ENCODE measurements at places on chromosomes 2 and 18.

GRCh38 chr2:41079011-41079410, 627.1 kb upstream of the SLC8A1 start:
- DNase-seq: no peak

DNA sequence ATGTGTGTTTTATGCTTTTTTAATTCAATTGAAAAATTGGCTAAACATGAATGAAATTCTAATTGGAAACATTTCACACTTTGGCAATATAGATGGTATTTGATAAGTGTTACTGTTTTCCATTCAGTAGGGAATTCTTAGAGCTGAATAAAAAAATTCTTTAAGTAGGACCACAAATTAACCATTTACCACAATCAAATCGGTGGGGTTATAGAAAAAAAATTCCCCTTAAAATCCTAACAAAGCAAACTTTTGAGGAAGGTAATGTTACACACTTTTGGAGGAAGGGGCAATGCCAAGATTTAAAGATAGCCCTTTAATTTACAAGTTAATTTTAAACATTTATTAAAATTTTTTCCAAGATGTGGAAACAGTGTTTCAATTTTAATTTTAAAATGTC, 279.0 kb upstream of the FIGN start:
- DNase-seq: no peak

- DNase-seq: no peak
These were observed 106.7 kb downstream of the DYSF start for GRCh38 chr2:71559828-71560637.

DNA sequence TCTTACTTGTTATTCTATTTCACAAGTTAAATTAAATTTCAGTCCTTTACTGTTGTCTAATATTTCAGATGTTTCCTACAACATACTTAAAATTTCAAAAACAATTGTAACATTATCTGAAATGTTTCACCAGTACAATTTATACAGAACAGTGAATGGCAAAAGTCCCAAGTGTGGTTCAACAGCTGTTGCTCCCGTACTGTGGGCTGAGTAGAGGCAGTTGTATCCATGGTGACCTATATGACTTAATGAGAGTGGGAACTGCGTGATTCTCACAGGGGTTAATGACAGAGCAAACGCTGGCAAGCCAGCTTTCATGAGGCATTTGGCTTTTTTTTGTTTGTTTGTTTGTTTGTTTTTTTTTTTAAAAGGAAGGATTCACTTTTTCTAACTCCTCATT, 5.3 kb upstream of the PLCL1 start:
- no peak for DNase-seq

DNA sequence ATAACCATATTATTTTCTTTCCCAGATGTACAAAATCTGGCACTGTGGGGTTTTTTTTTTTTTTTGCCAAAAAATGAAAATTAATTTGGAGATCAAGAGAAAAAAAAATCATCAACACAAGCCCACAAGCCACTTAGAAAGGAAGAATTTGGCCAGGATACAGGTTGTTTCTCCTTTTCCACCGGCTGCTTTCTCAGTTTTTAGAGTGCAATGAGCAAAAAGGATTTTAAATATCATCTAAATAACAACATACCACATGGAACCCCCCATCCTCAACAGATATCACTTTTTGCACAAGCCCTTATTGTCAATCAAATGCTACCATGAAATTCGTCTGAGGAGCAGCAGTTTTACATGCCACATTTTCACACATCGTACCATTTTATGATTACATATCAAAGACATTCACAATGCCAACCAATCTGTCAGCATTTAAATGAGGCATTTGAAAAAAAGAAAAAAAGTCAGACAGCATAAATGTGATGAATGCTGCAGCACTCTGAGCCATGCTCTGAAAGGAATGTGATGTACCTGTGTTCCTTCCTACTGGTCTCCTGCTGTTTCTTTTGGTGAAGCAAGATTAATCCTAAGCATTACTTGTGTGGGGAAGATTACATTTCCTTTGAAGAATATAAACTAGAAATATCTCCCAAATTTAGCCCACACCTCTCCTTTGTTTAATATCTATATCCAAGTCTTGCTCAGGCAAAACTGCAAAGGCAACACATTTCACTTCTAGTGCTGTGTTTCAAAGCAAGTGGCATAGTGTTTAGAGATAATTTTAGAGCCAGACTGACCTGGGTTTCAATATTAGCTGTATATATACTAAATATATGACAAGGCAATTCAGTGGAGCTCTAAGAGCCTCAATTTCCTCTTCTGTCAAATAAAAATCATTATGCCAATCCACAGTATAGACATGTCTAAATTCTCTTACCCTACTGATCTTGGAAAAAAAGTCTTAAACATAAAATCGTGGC, 391.3 kb downstream of the CMPK2 start:
- no peak for DNase-seq

DNA sequence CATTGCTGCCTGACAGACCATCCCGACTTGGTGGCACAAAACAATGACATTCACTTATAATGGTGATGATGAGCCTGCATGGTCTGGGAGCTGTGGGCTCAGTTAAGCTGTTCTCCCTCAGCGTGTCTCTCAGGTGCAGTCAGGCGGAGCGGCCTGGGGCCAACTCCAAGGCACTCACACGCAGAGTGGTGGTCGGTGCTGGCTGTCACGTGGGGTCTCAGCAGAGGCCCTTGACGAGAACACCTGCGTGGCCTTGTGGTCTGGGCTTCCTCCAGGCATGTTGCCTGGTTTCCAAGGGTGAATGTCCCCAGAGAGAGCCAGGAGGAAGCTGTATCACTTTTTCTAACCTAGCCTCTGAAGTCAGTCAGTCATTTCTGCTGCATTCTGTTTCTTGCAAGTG, 29.8 kb downstream of the ARMC9 start:
- no peak for DNase-seq

DNA sequence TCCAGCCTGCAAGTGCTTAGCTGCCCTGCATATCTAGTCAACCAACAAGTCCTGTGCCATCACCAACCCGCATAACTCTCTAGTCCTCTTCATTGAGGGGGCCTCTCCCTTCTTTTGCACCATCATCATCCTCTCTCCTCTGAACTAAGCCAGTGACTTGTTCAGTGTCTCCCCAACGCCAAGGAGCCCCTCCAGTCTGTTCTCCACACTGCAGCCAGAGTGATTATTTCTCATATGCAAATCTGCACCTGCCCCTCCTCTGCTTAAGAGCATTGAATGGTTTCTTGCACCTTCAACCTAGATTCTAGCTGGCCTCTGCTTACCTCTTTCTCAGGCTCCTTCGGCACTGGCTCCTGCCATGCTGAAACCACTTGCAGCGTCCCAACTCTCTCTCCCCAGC, 141.8 kb downstream of the FAM161A start:
- DNase-seq: no peak

- DNase-seq: no peak
These were observed 484.8 kb upstream of the UBE2E3 start for GRCh38 chr2:180495606-180496005.

GRCh38 chr18:45602926-45603325, 12.3 kb upstream of the SLC14A2 start:
- DNase-seq: no peak

- DNase-seq: no peak
These were observed 75.5 kb upstream of the ST8SIA3 start for GRCh38 chr18:57276829-57277228.

DNA sequence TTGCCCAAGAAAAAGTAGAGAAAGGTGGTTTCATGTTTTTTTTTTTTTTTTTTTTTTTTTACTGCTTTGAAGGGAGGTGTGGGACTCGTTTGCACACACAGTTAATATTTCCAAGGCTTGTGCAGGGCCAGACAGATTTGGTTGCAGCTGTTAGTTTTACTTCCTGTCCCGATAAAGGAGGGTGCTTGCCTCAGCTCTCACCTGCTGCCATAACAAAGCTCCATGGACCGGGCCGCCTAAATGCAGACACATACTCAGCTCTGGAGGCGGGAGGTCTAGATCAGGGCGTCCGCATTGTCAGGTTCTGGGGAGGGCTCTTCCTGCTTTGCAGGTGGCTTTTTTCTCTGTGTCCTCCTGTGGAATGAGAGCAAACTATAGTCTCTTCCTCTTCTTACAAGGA, 69.9 kb downstream of the ODC1 start:
- no peak for DNase-seq

DNA sequence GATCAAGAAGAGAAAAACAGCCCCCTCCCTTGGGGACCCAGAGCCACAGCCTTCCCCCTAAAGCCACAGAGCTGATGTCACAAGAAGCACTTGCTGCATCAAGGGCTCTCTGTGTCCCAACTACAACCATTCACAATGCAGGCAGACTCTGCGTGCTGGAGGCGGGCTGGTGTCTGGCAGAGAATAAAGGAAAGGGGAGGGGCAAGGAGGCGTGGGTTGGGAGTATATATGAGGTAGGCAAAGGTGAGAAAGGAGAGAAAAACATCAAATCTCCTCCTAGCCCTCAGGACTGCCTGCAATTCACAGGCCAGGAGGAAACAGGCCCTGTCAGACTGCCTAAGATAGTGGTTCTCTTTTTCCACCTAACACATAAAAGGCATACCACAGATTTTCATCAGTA, 48.8 kb upstream of the IHH start:
- no peak for DNase-seq

DNA sequence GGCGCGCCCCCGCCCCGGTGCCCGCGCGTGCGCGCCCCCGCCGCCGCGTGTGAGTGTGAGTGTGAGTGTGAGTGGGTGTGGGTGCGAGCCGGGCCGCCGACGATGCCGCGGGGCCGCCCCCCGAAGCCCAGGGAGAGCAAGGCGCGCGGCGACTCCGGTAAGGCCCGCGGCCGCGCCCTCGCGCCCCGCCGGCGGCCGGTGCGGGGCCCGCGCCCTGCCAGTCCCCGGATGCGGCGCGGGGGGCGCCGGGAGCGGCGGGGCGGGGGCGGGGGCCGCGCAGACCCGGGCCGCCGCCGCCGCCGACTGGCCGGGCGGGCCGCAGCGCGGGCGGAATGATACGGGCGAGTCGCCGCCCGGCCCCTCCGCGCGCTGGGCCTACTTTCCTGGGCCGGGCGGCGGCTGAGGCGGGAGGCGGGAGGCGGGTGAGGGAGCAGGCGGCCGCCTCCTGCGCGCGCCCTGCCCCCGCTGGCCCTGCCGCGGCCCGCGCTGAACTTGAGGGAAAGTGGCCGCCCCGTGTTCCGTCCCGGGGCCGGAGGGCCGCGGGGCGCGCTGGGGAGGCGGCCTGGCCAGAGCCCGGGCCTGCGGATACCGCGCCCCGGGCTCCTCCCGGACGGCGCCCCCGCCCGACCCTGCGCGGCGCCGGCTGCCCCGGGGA, at the start of gene ZNF236:
Gene ZNF236 (plus strand): TSS at position 52 of the 655 bp plus-strand sequence. CDS start 51 bp downstream, at position 103.
- DNase-seq: peak; percentile 42

DNA sequence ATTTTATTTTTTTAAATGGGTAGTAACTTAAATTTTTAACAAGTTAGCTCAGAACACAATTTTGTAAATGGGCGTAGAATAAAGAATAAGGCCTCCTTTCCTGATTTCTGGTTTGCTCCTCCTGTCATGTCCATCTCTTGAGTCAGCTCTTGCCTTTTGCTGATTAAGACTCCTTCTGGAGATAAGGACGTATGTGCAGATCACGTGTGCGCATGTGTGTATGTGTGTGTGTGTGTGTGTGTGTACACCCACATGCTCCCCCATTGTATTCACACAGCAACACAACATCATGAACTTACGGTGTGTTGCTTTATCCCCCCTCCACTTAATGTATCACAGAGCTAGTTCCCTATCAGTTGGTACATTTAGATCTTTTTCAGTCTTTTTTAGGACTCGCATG, 182.9 kb downstream of the PRKCE start:
- no peak for DNase-seq

DNA sequence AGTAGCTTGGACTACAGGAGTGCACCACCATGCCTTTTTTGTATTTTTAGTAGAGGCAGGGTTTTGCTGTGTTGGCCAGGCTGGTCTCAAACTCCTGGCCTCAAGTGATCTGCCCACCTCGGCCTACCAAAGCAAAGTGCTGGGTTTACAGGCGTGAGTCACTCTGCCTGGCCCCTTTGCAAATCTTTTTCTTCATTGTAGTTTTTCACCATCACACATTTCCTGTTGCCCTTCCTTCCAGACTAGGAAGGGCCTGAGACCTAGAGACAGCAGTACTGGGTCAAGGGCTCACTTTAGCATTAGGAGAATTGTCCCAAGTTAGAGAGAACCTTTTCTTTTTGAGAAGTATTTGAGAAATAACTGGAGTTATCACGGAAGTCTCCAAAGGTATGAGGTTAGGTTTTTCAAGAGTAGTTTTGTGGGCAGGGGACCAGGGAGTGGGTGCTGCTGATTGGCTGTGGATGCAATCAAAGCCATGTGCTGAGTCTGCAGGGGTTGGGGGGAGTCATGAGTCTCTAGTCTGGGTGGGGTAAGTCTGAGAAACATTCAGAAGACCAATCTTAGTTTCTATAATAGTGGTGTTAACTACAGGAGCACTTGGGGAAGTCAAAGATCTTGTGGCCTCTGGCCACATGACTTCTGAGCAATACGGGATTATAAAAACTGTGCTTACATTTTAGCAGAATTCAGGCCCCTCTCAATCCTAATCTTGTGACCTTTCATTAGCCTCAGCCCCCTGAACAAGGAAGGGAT, 23.7 kb downstream of the B3GNT2 start:
- DNase-seq: no peak

GRCh38 chr2:68483011-68483410, 15.6 kb downstream of the APLF start:
- DNase-seq: no peak

GRCh38 chr2:124524155-124524915, 499.2 kb downstream of the CNTNAP5 start:
- no peak for DNase-seq

- no peak for DNase-seq
These were observed 316 bp downstream of the FKBP7 start for GRCh38 chr2:178478130-178478438.

- DNase-seq: no peak
These were observed 42.6 kb downstream of the TTR start for GRCh38 chr18:31634331-31634713.

DNA sequence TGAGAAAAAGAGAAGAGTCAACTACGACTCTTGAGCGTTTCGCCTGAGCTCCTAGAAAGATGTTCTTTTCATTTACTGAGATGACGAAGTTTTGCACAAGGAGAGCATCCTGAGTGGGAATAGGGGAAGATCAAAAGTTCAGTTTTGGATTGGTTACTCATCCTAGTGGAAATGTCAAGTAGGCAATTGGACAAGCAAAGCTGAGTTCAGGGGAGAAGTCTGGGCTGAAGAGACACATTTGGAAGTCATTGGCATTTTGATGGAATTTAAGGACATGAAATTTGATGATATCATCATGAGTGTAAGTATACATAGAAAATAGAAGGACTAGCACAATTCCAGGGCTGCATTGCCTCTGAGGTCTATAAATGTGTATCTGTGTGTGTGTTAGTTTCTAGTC, 416.6 kb downstream of the RAD51AP2 start:
- DNase-seq: no peak

Data from stimulated activated CD8-positive, alpha-beta memory T cell treated with anti-CD3 and anti-CD28 coated beads, Interleukin-12 subunit alpha, Interleukin-12 subunit beta, amount 100 ng/mL, for 1 hour (primary cell).